Stimulated activated CD4-positive, alpha-beta T cell treated with anti-CD3 and anti-CD28 coated beads, Interleukin-12 subunit alpha, Interleukin-12 subunit beta, amount 100 ng/mL, for 4 hours (primary cell): ENCODE measurements at places on chromosomes 12 and 14.

DNA sequence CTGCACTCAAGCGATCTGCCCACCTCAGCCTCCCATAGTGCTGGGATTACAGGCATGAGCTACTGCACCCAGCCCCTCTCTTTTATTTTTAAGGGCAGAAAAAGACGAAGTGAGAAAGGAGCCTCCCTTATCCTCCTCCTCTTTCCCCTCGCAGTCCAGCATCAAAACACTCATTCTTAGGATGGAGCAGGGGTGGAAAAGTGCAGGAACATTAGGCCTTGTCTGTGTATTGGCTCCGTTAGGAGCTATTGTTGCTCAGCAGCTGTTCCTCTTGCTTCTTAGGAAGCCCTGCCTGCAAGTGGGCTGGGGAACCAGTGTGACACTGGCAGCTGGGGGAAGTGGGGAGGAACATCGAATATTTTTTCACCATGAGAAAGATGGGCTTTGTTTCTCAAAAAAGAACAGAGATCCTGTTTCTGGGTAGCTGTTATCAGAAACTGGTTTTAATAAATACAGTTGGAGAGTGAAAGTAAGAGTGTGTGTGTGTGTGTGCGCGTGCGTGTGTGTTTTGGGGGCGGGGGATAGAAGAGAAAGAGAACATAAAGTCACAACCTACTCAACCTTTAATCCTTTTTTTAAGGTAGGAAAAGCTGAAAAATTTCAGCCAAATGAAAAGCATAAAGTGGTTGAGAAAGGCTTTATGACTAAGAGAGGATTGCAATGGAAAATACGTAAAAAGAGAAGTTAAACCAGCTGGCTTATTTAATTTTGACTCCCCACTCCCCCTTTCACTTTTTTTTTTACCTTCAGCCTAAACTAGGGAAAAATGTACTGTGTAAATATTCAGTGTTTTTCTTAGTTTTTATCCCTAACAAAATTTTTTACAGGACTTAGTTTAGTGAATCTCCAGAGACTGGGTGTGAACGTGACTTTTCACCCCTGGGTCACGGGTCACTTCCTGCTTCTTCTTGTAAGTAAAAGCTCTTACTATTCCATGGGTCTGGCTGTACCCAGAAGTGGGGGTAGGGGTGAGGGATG, 197.2 kb upstream of the PLEKHG7 start:
- peak; percentile 53 for DNase-seq

DNA sequence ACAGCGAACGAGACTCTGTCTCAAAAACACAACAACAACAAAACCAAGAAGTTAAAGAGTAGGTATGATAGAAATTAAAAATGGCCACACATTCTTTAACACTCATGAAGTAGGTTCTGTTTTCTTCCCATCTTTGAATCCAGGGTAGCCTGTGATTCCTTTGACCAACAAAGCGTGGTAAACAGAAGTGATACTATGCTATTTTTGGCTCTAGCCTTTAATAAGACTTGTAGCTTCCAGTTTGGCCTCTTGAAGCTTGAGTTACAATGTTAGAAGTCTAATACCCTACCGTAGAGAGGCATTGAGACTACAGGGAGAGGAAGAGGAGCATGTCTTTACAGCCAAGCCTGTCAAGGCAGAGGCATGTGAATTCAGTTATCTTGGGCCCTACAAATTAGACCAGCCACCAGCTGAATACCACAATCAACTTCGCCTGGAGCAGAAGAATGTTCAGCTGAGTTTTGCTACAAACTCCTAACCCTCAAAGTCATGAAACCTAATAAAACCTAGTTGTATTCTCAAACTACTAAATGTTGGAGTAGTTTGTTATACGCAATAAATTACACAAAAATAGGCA, 4.9 kb upstream of the NEMF start:
- no peak for DNase-seq

GRCh38 chr12:120630104-120630892, 10.1 kb upstream of the CABP1 start:
- no peak for DNase-seq

- DNase-seq, result no peak
Observed at GRCh38 chr12:16523951-16524331, 82.0 kb downstream of the LMO3 start.

DNA sequence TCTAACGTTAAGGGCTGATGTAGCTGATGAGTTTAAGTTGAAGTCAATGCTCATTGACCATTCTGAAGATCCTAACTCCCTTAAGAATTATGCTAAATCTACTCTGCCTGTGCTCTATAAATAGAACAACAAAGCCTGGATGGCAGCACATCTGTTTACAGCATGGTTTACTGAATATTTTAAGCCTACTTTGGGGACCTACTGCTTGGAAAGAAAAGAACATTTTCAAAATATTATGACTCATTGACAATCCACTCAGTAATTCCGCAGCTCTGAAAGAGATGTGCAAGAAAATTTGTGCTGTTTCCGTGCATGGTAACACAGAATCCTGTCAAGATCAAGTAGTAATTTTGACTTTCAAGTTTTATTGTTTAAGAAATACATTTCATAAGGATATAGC, 35.0 kb upstream of the NAV3 start:
- DNase-seq, result no peak

DNA sequence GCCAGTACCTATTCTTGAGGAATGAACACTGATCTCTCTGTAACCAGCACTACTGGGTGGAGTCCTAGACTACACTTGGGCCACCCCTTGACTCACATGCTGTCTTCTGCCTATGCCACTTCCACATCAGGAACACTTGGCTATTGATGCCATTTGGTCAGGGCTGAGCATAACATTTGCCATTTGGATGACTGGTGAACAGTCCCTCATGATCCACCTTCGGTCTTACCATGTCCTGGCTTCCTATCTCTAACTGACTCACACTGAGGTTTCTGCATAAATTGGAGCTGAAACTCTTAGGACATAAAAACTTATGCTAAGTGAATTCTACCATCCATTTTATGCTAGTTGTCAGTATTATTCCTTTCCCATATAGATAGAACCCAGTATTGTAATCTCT, 91.7 kb upstream of the PELI2 start:
- DNase-seq, result no peak

- no peak for DNase-seq
Observed at GRCh38 chr12:131500564-131500963, 210.3 kb upstream of the SFSWAP start.

- DNase-seq, result no peak
Observed at GRCh38 chr12:50174971-50175715, 8.0 kb upstream of the CERS5 start.

- no peak for DNase-seq
Observed at GRCh38 chr14:68719634-68720384, 73.1 kb downstream of the ZFP36L1 start.

GRCh38 chr12:124913474-124914391, 717 bp downstream of the UBC start:
- DNase-seq, result peak; percentile 95

- no peak for DNase-seq
Observed at GRCh38 chr12:98741556-98742265, 96.6 kb downstream of the APAF1 start.

GRCh38 chr14:89775151-89775550, 179.4 kb downstream of the EFCAB11 start:
- DNase-seq, result no peak

GRCh38 chr14:31944256-31945073, 132.6 kb upstream of the ARHGAP5 start:
- no peak for DNase-seq

DNA sequence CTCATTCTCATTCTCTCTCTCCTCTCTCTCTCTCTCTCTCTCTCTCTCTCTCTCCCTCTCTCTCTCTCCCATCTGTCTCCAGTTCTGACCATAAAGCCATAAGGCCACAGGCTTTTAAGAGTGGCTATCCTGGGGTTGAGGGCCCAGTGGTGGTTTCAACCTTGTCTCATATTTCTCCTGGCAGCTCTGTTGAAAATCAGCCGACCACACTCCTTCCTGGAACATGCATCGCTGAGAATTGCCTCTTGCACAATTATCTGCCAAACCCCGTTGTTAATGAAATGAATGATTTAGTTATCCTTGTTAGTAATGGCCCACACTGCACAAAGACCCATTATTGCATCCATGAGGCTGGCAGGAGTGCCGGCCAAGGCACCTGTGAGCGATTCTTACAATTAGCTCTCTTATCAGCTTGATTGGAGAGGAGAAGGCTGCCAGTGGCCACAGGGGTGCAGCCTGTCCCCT, 30.4 kb upstream of the KCNA5 start:
- DNase-seq, result no peak
